ENCODE measurements at places on chromosomes 6 and 20.

- DNase-seq: no peak
Measured at GRCh38 chr20:5626603-5627002, 123.6 kb upstream of the SHLD1 start.

DNA sequence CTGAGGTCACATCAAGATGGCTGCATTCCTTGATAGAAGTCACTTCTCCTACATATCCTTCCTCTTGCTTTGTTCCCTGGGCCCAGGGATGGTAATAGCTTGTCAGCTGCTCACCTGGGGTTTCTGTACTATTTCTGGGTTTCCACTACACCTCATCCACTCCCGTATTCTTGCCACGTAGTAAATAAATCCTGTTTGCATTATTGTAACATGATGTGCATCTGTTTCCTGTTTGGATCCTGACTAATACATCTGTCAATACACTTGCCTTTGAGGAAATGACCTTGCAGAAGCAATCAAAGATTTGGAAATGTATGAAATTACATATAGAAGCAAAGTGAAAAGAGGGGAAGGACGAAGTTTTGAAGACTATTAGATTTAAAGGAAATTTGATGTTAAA, 619.0 kb downstream of the PHF3 start:
- no peak for DNase-seq

DNA sequence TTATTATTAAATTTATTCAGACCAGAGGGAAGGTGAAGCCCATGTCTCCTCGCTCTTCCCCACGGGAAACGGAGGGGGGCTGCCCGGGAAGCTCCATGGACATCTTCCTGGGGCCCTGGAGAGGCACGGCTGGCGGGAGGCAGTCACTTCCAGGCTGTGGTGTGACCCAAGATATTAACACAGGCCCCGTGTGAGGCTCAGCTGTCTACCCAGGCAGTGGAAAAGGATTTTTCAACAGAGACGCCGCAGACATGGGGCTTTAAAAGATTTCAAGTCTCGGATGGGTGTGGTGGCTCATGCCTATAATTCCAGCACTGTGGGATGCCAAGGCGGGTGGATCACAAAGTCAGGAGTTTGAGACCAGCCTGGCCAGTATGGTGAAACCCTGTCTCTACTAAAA, 117.9 kb downstream of the ERMARD start:
- DNase-seq: no peak

DNA sequence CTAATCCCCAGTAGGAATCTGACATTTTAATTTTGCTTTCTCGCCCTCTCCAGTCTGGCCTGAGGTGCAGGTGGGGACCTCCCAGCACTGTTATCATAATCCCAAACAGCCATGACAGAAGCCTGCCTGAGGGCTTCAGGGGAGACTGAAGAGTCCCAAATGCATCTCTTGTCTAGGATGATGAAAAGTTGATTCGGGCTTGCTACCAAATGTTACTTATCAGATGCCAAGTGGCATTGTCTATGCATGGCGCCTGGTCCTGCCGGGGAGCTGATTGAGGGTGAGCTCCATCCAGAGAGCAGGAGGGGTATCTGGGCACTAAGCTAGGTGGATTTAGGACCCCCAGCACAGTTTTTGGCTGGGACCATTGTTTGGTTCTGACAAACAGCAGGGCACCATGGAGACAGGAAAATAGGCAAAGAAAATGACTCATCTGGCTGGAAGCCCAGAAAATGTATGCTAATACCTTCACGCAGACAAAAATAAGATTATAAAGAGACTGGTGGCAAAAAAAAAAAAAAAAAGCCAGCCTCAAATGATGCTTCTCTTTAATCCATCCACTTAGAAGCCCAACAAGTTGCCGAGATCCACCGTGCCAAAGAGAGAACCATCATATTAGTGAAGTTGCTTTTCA, 513.7 kb upstream of the SULF2 start:
- DNase-seq: no peak

DNA sequence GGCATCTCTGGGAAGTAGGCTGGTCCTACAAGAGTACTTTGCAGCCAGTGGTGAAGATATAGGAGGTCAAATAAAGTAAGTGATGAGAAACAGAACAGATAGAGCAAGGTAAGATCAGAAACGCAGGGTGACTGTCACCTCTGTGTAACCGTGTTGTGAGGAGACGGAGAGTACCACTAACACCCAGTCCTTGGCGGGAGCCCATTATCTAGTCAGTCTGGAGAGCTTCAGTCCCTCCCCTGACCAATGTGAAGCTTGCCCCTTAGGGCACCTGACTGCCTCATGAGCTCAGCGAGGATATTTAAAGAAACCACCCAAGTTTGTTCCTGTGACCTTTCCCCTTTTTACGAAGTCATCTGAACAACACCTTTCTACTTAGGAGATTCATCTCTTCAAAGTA, 110.0 kb downstream of the SAMD5 start:
- no peak for DNase-seq

DNA sequence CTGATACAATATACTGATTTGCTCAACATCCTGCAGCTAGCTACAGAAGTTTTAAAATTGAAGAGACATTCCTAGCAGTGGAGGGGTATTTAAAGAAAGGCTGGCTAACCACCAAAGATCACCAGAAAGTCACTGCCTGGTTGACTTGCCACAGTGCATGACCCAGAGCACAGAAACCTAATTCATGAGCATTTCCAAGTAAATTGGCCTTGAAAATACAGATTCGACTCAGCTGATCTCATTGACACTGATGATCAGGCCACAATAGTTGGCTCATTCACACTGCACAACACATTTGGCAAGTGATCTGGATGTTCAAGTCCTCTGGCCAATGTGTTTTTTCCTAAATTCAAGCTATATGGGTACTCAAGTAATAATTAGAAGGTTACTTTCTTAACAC, 13.3 kb upstream of the TDRD6 start:
- DNase-seq: no peak

DNA sequence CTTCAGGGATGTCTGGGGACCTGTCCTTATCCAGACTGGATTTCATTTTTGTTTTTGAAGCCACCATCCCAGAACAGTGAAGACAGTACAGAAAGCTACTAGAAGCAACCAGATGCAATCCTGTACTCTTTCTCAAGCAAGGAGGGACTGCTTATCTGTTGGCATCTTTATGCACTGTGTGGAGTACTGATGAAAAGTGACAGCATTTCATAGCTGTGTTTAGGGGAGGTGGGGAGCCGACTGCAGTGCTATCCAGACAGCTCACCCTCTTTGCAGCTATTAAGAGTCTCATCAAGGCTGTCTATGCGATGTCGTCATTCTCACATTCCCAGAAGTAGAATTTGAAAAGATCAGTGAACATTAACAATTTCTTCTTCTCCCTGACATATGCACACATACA, 5.5 kb downstream of the ZDHHC14 start:
- no peak for DNase-seq

- DNase-seq: no peak
Measured at GRCh38 chr20:59269411-59270025, 30.9 kb upstream of the EDN3 start.

GRCh38 chr6:137033828-137034227, 10.9 kb downstream of the IL20RA start:
- DNase-seq: peak; percentile 45

DNA sequence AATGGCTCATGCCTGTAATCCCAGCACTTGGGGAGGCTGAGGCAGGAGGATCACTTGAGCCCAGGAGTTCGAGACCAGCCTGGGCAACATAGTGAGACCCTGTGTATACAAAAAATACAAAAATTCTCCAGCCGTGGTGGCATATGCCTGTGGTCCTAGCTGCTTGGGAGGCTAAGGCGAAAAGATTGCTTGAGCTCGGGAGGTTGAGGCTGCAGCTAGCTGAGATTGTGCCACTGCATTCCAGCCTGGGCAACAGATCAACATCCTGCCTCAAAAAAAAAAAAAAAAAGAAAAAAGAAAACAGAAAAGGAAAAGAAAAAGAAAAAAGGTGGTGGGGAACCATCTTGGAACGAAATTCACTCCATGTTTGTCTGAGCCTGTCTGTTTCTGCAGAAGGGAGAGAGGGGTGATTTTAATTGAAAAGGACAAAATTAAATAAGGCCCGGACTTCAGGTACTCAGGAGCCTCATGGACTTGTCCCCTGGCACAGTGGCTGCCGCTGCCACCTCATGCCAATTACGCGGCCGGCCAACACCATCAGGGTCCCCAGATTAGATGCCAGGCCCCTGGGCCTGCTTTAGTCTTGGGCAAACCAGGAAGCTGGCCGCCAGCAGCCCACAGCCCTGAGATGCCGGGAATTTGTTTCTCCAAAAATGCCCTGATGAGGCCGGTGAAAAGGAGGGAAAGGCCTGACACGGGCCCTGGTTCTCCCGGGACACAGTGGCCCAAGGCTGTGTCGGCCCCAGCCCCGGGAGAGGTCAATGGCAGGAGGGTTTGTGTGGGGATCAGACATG, 37.8 kb upstream of the STX16 start:
- no peak for DNase-seq

DNA sequence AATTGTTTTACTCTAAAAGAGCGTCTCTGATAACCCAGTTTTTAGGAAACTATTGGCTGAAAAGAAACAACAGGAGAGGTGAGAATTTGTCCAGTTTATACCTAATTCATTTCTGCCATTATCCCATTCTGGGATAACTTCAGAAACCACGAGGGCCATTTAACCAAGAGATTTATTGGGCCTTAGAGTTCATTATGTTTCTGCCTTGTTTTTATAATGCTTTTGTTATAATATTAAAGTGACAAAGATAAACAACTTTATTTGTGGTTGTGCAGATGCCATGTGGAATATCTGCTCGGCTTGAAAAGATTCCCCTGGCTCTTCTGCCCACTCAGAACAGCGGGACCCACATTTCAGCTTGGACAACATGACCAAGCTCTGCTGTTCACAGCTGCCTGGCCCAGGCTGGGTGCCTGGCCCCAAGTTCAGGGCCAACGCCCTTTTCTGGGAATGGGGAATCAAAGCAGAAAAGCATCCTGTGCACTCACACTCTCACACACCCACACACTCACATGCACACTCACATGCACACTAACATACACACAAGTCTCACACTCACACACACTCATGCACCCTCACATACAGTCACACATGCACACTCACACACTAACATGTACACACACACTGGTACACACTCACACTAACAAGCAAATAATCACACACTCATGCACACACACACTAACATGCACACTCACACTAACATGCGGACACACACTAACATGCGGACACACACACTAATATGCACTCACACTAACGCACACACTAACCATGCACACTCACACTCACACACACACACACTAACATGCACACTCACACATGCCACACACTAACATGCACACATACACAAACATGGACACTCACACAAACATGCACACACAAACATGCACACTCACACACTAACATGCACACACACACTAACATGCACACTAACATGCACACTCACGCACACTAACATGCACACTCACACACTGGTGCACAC, 86.7 kb upstream of the NEDD9 start:
- no peak for DNase-seq

DNA sequence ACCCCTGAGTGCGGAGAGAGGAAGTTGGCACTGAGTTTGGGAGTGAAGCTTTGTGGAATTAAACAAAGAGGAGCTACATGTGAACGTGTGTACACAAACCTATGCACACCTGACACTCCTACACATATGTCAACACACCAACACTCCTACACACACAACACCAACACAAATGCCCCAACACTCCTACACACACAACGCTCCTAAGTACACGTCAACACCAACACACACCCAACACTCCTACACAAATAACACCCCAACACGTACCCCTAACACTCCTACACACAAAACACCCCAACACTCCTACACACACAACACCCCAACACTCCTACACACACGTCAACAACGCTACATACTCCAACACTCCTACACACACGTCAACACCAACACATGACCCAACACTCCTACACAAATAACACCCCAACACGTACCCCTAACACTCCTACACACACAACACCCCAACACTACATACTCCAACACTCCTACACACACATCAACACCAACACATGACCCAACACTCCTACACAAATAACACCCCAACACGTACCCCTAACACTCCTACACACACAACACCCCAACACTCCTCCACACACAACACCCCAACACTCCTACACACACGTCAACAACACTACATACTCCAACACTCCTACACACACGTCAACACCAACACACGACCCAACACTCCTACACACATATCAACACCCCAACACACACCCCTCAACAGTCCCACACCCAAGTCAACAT, 40.1 kb upstream of the ZBP1 start:
- no peak for DNase-seq

- DNase-seq: no peak
Measured at GRCh38 chr20:20435453-20435852, 67.5 kb downstream of the INSM1 start.

DNA sequence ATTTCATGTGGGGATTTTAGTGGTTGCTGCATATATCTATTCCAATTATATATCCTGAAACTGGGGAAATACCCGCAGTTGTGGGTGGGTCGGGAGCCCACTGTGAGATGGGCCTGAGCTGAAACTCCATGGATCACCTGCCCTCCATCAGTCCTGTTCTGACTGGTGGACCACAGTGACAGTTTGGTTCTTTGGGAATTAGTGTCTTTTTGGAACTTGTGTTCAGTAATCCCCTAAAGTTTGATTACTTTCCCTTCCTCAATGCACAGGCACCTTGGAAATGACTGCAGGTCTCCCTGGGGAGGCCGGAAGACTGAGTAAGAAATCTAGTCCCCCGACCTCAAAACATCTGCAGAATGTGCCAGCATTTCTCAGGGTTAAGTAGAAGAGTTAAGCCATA, 11.3 kb downstream of the STK35 start:
- DNase-seq: no peak

- DNase-seq: no peak
Measured at GRCh38 chr6:17923401-17923863, 64.0 kb downstream of the KIF13A start.

DNA sequence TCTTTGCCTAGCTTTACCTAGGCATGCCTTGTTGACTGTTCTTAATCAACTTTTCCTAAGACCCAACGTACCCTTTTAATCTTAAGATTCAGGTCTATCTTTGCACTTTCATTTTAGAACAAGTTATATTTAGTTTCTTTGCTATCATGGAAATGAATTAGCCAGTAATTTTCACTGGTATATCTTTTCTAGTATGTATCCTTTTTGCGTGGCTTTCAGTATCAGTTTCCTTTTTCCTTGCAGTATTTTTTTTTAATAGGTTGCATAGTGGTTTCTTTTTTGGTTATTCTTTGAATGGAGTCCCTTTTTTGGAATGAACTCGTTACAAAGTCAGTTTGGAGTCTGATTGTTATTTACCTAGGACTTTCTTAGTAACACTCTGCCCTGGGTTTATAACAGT, 7.3 kb downstream of the ANKEF1 start:
- no peak for DNase-seq

- DNase-seq: peak; percentile 13
Measured at GRCh38 chr6:127554435-127555006, 22.5 kb upstream of the C6orf58 start.

DNA sequence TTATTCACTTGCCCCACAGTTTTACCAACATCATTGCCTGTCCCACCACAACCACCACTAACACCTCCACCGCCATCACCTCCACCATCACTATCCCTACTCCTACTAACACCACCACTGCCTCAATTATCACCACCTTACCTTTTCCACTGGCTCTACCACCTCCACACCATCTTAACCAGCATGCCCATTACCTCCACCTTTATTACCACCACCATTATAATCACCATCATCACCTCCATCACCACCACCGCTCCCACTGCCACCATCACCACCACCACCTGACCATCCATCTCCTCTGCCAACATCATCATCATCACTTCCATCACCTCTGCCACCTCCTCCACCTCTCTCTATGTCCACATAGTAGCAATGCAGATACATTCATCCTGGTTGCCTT, 90.0 kb downstream of the SNAP25 start:
- no peak for DNase-seq
